NCI-H2081 (cell line): ENCODE measurements at places on chromosomes 5 and 9.

DNA sequence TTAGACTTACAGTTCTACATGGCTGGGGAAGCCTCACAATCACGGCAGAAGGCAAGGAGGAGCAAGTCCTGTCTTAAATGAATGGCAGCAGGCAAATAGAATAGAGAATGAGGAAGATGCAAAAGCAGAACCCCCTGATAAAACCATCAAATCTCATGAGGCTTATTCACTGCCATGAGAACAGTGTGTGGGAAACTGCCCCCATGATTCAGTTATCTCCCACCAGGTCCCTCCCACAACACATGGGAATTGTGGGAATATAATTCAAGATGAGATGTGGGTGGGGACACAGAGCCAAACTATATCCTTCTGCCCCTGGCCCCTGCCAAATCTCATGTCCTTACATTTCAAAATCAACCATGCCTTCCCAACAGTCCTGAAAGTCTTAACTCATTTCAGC is 367.1 kb downstream of the MED10 start:
- DNase-seq, result no peak

DNA sequence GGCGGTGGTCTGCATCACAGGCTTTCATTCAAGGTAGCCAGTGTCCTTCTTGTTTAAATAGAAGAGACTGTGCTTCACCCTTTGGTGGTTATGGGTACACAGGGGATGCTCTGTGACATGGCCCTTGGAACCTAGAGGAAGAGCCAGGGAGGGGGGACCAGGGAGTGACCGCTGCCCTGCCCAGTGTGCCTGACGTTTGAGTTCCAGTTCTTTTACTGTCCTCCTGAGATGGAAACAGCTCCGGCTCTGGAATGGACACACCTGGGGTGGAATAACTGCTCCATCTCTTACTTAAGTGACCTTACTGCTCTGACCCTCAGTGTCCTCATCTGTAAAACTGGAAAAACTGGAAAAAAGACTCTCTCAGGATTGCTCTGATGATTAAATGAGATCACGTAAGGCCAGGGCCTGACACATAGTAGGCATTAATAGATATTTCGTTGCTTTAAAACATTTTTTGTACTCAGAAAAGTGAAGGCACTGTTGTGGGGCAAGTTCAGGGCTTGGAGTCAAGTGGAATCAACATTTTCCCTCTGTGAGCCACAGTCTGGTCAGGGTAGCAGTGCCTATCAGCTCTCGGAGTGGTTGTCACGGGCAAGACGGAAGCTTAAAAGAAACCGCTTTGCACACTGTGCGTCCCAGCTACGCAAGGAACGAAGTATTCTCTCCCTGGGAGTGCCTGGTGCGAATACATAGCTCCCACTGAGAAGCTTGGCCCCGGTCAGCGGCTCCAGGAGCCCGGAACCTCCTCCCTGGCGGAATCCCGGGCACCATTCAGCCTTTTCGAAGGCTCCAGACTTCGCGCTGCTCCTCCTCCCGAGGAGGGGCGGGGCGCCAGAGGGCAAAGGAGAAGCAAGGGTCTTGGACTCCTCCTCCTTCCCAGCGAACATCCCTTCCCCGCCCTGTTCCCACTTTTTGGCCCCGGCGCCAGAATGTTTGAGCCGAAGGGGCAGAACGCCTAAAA is 5.8 kb downstream of the POU4F3 start:
- DNase-seq, result no peak

- no peak for DNase-seq
These were observed 81.2 kb upstream of the DNAH5 start for GRCh38 chr5:14025569-14026286.

- no peak for DNase-seq
These were observed 47.5 kb downstream of the DBH start for GRCh38 chr9:133683586-133684120.

- no peak for DNase-seq
These were observed 1.3 kb upstream of the CDHR2 start for GRCh38 chr5:176547802-176548201.

DNA sequence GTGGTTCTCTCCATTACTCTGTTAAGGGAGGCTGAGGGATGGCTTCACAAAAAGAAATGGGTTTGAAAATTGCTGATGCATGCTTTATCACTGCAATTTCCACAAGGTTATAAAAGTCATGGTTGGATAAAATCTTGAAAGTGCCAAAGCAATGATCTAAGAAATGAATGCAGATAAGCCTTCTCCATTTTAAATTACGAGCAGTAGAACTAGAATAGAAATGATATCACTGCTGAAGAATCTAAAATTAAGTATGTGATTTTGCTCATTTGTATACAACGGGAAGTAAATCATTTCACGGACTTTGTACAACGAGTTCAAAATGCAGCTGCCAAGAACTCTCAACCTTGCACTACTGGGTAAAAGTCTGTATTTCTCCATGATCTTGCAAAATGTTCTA is 299.0 kb downstream of the PRELID2 start:
- no peak for DNase-seq
